Suppressor macrophage treated with lipopolysaccharide for 4 hours (primary cell): ENCODE measurements at places on chromosomes 1 and 21.

GRCh38 chr1:156592158-156592909, 758 bp downstream of the NAXE start:
- DNase-seq = no peak

DNA sequence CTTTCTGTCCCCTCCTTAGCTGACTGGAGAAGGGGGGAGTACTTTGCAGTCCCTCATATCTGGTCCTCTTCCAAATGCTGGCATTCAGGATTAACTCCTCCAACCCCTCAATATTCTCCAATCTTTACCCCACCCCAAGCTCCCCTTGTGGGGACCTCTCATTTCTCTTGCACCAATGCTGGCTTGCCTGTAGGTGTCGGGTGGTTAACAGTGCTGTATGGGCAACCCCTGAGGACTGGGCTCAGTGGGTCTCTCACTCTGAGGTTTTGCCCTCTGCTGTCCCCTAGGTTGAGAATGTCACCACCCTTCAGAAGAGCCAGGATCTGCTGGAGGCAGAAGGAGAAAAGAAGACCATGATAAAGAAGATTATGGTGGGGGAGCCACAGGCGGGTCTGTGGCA, 27.0 kb downstream of the MROH7 start:
- no peak for DNase-seq

GRCh38 chr1:56387071-56387740, 192.2 kb downstream of the PLPP3 start:
- DNase-seq = no peak

- DNase-seq = no peak
Measured at GRCh38 chr1:26072305-26072704, 4.9 kb upstream of the TRIM63 start.

DNA sequence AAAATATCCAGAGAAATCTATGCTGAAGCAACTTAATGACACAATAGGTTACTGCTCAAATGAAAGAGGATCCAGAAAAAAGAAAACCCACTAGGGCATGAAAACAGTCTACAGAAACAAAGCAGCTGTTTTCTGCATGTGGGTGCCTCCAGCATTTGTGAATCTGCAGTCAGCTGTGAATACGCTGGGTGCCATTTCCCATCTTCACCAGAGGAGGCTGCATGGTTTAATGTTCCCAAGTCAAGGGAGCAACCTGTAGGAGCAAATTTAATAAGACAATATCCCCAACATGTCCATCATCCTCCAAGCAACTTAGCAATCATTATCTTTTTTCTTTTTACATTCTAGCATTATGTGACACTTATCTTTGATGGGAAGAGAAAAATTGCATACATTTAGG, 396.6 kb downstream of the BRINP2 start:
- no peak for DNase-seq

DNA sequence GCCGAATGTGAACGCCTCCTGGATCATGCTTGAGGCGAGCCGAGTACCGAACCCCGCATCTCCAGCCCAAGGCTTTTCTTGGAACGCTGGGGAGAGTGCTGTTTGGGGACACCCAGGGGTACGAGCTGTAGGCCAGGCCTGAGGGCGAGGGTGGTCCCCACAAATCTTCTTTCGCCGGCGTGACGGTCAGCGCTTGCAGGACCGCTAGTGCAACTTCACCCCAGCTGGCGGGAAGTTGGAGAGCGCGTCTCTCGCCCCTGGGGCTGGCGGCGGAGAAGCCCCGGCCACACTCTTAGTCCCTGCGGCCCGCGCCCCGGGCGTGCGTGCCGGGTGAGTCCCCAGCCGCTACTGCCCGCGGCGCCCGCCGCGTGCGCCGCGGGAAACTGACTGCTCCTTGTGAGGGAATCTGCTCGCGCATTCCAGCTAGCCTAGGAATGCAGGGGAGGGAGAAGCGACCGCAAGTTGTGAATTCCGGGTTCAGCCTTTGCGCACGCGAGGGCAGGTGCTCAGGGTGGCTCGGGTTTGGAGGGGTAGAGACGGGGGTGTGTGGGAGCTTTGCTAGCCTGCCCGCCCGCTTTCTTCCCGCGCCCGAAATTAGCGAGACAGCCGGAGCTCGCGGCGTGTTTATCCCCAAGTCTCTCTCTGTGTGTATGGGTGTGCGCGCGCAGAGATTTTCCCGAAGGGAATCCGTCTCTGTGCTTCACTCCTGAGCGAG, 884 bp downstream of the LHX4 start:
- no peak for DNase-seq

DNA sequence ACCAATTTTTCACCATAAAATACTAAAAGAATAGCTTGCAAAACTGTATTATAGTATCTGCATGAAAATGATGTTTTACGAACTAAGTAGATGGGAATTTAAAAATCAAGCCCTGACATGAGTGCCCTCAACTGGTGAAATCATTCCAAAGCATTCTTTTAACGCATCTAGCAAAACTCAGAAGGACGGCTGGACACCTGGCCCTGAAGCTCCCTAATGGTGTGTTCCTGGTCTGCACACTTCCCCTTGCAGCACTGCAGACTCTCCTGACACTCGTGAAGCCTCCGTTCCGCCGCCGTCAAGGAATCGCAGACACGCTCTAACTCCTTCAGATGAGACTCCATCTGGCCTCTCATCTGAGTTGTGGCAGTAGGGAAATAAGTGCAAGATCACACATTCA, 39.9 kb downstream of the ODF2L start:
- no peak for DNase-seq

DNA sequence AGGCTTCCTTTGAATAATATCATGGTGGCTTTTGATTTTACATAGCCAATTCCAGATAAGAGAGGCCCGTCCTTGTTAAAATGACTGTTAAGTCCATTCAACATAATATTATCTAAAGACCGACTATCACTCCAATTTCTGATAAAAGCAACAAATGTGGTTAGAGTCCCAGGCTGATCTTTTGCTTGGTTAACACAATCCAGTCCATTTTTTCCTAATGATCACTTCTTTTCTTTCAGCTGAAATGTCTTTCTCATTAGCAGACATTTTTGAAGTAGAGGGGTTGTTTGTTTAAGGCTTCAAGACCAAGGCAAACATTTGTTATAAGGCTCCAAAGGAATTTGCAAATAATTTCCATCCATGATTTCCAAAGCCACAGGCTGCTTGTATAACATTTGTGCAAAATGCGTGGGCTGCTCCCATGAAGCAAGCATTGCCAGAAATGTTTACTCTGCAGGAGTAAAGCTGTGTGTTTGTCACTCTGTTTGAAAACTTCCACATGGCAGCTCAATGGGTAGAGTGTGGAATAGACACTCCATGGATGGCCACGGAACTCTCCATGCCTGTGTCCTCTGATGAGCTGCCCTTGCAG, 111.5 kb downstream of the PSMG1 start:
- no peak for DNase-seq
